ENCODE measurements at places on chromosomes 5 and 9.

- no peak for DNase-seq
These were observed 52.4 kb downstream of the AHRR start for GRCh38 chr5:373710-374602.

- no peak for DNase-seq
These were observed 142.2 kb downstream of the DCP2 start for GRCh38 chr5:113118765-113119164.

GRCh38 chr9:7237473-7238246 is 479.9 kb downstream of the KDM4C start:
- DNase-seq: no peak

DNA sequence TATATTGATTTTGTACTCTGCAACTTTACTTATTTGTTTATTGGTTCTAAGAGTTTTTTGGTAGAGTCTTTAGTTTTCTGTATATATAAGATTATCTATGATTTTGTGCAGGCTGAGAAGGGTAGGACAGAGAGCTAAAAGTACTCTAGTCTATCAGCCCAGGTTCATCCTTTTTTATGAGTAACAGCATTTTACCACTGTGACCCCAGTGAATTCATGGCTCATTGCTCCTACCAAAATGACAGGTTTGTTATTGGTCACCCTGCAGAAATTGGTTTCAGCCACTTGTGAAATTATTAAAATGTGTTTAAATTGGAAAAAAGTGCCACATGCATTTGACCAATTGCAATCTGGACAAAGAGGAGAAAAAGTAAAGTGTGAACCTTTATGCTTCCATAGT is 421.4 kb upstream of the DAB2 start:
- no peak for DNase-seq

GRCh38 chr9:136672431-136673087 is 9.8 kb downstream of the EGFL7 start:
- DNase-seq: no peak

DNA sequence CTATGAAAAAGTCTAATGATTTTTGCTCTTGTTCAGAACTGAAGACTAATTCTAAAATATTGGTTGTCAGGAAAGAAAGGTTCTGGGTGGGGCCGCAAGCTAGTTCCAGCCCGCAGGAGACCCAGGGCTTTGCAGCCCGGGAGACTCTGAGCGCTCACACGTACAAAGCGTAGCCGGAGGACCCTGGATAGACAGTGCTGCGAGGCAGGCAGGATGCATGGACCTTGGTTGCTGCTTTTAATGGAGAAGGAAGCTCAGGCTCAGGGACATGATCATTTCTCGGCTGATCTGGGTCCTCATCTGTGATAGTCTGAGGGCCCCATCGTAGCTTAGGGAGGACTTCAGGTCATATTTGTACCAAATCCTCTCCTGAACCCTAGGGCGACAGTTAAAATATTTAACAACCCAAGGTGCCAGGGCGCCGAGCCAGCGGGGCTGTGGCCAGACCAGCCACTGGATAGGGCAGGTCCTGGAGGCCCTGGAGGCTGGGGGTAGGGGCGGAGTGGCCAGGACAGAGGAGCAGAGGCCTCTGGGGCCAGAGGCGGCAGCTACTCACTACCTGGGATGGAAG is 70.1 kb upstream of the UNC5A start:
- DNase-seq: no peak

GRCh38 chr5:138212828-138213160 is 329 bp downstream of the CDC23 start:
- DNase-seq: no peak

GRCh38 chr5:140398379-140398811 is 3.2 kb upstream of the ANKHD1 start:
- no peak for DNase-seq

DNA sequence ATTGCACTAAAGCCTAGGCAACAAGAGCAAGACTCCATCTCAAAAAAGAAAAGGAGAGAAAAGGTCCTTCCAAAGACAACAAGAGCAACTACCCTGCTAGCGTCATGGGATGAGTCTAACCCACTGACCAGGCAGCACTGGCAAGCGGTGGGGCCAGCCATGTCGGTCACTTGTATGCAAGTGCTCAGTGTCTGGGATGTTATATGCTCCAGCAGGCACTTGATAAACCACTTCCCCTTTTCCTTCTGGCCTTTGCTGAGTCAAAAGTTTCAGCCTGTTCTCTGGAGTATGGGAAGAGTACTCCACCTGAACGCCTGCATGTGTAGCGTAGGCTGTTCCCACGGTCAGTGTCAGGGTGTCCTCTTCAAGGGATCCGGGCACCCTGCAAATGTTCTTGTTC is 9.2 kb upstream of the MXD3 start:
- no peak for DNase-seq

DNA sequence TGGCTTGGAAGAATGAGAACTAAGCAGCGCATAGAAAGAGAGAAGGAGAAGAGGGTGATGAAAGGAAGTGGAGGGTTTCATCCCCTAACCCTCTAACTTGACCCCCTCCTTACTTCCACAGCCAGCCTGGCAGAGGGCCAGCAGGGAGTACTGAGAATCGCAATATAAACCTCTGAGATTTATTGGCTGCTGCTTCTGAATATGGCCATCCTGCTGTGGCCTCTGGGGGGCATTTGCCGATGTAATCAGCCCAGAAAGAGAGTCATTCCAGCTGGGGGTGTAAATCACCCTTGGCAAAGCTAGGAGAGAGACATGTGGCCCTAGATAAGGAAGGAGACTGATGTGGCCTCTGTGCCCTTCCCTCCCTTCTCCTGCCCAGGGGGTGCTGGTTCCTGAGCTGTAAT is 960 bp upstream of the GFRA3 start:
- DNase-seq: no peak

DNA sequence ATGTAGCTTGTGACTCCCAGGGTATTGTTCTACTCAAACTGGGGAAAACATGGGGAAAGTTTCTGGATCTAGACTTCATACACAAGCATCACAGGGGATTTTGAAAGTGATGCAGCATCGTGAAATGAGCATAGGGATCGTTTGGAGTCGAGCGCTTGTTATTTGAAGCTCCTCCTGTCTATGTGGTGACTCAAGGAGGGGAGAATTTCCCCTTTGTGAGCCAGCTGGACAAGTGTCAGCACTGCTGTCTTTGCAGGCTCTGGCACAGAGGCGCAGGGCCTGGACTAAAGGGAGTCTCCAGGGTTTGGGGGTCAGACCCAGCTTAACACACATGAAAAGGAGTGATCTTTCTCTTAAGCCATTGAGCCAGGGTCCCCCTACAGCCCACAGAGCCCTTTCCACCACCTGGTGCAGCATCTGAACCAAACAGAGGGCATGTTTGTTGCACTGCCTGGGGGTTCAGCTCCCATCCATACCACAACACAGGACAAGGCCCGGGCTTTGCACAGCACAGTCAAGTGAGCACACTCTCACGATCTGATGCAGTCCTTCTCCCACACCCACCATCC is 51.0 kb downstream of the IRF1 start:
- peak; percentile 36 for DNase-seq

DNA sequence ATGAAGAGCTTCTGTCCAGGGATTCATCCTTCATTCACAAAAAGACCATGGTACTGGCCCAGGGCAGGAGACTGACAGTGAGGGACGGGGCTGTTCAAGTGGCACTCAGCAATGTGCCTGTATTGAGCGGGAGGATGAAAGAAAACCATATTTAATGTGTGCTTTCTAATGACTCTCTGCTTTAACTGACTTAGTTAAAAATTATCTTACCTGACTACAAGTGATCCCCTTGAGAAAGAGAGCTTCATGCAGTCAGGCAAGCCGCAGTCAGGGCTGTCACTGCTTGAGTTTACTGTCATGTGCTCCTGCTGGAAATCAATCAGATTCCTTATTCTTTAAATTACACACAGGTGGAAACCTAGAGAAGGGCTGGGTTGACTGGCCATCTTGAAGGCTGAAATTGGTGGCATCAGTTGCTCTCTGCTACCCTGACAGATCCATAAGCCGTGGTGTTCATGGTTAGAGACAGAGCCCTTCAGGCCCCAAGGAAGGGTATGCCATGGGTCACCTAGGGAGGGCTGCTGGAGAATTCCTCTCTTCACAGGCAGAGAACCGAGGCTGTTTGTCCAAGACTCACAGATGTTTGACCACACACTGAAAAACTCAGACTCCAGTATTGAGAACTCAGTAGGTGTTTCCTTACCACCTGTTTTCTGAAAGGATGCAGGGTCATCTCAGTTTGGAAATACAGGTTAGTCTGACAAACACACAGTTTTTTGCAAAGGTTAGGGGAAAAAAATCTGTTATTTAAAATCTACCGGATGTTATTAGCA is 70.9 kb downstream of the TRIO start:
- DNase-seq: no peak

GRCh38 chr5:171295299-171295698 is 13.7 kb upstream of the TLX3 start:
- DNase-seq: no peak

GRCh38 chr5:31415009-31415923 is 116.6 kb downstream of the DROSHA start:
- no peak for DNase-seq

- no peak for DNase-seq
These were observed 12.3 kb downstream of the GFPT2 start for GRCh38 chr5:180340856-180341255.

DNA sequence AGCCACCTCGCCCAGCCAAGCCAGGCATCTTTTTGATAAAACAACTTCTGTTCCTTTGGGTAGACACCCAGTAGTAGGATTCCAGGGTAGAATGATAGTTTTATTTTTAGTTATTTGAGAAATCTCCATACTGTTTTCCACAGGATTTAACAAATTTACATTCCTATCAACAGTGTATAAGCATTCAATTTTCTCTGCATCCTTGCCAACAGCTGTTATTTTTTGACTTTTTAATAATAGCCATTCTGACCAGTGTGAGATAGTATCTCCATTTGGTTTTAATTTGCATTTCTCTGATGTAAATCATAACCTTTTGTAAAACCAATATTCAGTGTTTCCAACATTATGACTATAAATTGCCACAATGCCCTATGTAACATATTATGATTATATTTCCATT is 28.2 kb upstream of the CCNB1 start:
- no peak for DNase-seq

- DNase-seq: no peak
These were observed 84.8 kb downstream of the CAMK4 start for GRCh38 chr5:111308951-111309350.

GRCh38 chr9:128782669-128783068 is 4.4 kb upstream of the TBC1D13 start:
- no peak for DNase-seq

- DNase-seq: no peak
These were observed 18.4 kb upstream of the LRRC14B start for GRCh38 chr5:172841-173251.

- no peak for DNase-seq
These were observed 94.5 kb downstream of the PLPP1 start for GRCh38 chr5:55440188-55440646.

- DNase-seq: no peak
These were observed 483 bp upstream of the PLPP6 start for GRCh38 chr9:4661611-4662010.

GRCh38 chr5:1118231-1118698 is 6.4 kb upstream of the SLC12A7 start:
- DNase-seq: no peak

DNA sequence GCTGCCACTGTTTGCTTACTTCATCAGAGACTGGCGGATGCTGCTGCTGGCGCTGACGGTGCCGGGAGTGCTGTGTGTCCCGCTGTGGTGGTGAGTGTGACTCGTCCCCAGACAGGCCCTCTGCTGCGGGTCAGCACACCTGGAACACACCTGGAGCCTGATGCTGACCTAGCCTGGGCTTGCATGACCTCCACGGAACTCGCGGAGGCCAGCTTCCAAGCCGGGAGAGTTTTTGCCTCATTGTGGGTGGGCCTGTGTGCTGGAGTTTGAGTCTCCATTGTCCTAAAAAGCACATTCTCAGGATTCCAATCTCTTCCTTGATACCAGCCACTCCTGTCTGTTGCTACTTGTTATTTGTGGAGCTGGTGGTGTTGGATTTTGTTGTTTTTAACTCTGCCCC is 28.1 kb downstream of the SLC22A4 start:
- no peak for DNase-seq

- DNase-seq: no peak
These were observed 47.4 kb upstream of the CLPTM1L start for GRCh38 chr5:1392261-1392660.

- no peak for DNase-seq
These were observed 49.9 kb downstream of the ITGA1 start for GRCh38 chr5:52837591-52838001.

- DNase-seq: no peak
These were observed 7.7 kb downstream of the RANBP6 start for GRCh38 chr9:6007770-6008168.

DNA sequence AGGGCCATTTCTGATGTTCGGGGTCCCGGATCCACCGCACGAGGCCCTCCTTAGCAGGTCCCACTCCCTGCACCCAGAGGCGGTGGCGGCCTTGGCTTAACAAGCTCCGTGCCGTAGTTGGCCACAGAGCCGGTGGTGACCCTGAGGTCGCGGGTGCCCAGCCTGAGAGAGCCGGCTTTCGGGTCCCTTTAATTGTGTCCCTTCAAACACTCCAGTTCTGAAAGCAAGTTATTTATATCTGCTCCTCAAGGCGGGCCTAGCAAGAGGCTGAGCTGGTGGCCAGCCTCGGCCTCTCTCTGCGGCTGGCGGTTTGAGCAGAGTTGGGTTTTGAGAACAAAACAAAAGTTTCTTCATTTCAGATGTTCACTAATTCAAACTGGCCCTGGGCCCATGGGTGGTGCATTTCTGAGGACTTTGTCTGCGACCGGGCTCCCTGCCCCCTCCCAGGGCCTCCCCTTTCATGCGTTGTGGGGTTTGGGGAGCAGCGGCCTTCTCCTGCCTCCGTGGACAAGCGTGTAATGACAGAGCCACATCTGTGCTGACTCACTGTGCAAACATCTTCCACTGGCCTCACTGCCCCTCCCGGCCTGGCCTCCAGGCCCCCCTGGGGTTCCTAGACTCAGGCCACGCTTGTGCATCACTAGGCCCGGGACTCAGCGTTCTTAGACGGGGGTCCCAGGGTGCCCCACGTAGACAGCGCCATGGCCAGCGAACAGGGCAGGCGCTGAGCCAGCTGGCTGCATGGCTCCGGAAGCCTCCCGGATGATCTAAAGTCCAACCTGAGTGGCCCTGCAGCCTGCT is 49.4 kb upstream of the COL5A1 start:
- DNase-seq: no peak

DNA sequence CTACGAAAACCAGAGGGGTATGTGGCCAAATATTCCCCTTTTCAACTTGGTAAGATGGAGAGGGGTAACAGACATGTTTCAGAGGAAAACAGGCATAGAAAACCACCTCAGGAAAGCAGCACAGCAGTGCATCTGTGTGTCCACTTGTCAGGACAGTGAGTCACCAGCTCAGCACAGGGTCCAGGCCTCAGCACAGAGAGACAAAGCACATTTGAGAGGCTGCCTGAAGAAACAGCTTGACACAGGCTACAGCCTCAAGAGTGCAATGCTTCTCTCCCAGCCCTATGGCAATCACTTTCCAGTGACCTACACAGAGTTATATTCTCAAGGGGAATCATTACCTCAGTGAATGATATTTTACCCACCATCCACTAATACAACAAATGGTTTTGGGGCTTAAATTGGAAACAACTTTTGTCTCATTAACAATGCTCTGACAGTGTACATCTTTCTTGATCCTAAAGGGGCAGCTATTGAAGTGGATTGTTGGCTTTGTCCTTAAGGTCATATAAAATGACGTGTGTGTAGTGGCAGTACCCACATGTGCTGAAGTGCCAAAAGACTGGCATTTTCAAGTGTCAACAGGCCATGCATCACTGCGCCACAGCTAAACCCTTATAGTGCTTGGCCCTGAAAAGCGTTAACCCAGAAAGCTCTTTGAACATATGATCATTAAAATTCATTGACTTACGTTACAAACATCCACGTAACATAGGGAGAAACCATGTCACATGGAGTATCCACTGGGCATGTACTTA is 46.4 kb downstream of the ERMP1 start:
- DNase-seq: no peak
